Hematopoietic multipotent progenitor cell treated with erythropoietin and hydrocortisone succinate and interleukin-3 and kit ligand, for 15 days (in vitro differentiated cells): ENCODE measurements at places on chromosomes 11 and 22.

DNA sequence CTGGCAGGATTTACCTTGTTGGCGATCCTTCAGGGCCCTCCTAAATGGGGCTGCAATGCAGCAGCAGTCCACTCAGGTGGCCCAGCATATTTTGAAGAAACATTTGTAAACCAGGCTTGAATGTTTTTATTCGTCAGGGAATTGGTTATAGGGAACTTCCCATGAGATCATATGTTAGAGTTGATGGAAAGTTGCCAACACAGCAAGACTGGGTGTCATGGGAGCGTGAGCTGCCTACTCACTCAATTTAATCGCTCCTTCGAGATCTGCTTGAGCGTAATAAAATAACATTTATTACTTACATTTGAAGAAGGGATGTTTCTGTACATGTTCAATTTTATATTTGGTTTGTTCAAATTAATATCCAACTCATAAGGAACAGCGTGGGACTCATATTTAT is 19.4 kb downstream of the OR2AT4 start:
- no peak for DNase-seq

DNA sequence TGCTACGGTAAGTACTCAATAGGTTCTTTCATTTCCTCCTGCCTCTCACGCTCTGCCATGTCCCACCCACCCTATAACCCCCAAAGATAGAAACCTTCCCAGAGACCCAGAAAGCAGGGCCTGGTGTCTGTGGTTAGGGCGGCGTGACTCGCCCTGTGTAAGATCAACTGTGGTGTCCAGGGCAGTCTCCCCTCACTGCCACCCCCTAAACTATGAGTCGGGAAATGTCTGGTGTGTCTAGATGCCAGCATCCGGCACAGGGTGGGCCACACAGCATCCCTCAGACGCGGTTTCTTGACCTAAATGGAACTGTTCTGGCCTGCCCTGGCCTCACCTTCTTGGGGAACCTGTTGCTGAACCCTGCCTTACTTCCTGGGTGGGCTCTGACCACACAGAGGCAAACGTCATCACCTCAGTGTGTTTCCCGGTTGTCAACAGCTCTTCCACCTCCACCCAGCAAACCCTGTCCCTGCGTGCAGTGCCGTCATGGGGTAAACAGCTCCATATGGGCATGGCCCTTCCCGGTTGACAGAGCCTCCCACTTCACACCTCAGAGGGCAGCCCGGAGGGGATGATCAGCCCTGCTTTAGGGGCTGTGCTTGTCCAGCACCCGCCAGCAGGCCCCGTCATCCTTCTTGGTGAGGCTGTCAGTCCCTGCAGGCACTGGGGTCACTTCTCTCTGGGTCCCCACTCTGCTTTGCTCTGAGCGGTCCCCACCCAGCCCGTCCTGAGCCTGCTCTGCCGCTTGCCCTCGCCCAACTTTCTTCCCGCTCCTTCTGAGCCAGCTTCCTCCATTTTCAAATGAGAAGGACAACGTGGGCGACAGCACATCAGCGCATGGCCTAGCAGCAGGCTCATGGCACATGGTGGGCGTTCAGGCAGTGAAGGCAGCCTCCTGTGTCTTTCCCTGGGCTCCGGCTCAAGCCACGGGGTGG is 6.0 kb downstream of the WNT11 start:
- DNase-seq: no peak

DNA sequence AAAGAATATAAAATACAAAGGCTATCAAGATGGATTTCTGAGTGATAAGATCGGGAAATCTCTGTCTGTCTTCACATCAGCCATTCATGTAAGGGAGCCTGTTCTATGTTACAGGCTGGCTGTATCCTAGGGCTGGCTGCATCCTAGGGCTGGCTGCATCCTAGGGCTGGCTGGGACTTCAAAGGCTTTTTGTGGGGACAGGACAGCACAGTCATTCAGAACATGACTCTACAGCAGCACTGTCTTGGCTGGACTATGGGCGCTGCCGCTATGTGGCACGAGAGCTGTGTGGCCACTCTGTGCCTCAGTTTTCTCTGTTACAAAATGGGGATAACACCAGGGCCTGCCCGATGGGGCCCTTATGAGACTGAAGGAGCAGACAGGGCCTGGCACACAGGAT is 10.2 kb downstream of the ADAMTS8 start:
- no peak for DNase-seq

GRCh38 chr11:121487191-121487590 is 34.4 kb upstream of the SORL1-AS1 start:
- no peak for DNase-seq

DNA sequence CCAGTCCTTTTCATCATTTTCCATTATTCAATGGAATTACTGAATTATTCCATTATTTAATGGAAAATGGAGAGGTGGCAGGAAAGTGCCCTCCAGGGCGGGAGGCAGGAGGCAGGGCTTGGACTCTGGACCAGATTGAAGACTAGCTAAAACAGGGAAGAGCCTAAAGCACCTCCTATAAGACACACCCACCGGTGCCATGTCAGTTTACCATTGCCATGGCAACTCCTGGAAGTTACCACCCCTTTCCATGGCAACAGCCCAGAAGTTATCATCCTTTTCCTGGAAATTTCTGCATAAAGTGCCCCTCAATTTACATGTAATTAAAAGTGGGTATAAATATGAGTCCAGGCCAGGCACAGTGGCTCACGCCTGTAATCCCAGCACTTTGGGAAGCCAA is 443.7 kb downstream of the TBC1D22A start:
- no peak for DNase-seq

GRCh38 chr11:23730307-23730998 is 766.4 kb upstream of the LUZP2 start:
- no peak for DNase-seq

GRCh38 chr11:129315781-129316579 is 59.7 kb upstream of the BARX2 start:
- no peak for DNase-seq

DNA sequence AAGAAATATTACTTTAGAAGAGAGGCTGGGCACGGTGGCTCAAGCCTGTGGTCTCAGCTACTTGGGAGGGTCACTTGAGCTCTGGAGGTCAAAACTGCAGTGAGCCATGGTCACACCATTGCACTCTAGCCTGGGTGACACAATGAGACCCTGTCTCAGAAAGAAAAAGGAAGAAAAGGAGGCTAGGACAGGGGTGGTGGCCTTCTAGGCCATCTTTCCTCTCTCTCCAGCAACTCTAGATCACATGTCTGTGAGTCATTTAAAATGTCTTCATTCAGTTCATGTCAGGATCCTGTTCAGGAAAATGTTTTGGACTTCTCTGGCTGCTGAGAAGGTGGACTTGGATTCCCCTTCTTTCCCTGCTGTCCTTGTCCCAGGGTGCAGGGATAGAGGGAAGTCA is 53.3 kb downstream of the PPFIA1 start:
- DNase-seq: no peak

DNA sequence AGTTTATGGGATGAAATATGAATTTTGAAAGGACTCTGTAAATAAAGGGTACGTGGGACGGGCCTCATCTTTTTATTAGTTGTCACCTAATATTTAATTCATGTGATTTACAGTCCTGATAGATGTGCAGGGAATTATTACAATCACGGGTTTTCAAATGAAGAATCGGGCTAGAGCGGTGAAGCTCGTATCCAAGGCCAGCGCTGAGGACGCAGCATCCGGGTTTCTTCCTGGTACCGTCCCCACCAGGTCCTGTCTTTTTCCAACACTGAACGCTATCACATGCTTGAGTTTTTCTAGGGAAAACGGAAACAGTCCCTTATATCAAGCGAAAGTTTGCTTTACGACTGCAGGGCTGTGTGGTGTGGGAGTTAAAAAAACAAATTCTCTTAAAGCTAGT is 787 bp downstream of the SMDT1 start:
- no peak for DNase-seq

DNA sequence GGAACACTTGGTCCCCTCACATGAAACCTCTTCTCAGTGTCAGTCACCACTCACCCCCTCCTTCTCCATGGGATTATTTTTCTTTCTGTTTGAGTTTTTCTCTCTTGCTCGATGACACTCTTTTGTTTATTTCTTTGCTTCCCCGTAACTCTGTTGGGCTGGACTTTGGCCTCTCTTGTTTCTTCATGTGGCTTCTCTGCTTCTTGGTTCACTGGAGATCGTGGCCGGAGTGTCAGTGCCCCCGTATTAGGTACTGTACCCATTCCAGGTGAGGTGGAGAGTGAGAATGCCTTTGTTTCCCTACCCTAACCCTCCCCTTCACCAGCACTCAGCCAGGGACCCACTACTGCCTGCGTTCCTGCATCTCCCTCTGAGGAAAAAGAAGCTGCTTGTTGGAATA is 32.5 kb downstream of the CYB5R2 start:
- DNase-seq: no peak

- no peak for DNase-seq
Observed at GRCh38 chr11:41522391-41522790, 62.9 kb upstream of the LRRC4C start.

- no peak for DNase-seq
Observed at GRCh38 chr11:39668640-39669039, 1790.8 kb downstream of the LRRC4C start.

GRCh38 chr11:26062660-26063059 is 269.3 kb upstream of the ANO3 start:
- no peak for DNase-seq

GRCh38 chr22:40965936-40966725 is 15.0 kb downstream of the RBX1 start:
- DNase-seq: peak; percentile 95

DNA sequence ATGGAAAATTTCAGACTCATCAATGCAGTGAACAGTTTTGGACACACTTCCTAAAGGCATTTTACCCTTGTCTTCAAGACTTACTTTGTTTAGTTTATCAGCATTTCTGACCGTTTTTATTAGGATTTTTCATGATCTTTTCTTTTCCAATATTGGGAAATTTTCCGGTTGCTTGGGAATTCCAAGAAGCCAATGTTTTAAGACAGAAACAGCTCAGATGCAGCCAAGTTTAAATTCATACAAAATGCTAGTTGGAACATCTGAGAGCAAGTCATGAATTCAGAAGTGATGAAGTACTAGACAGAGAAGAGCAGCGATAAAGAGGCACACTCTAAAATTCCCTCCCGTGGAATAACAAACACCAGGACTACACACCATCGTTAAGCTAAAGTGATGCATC is 68.6 kb downstream of the RAB38 start:
- no peak for DNase-seq

GRCh38 chr22:47144076-47144765 is 381.8 kb downstream of the TBC1D22A start:
- no peak for DNase-seq

DNA sequence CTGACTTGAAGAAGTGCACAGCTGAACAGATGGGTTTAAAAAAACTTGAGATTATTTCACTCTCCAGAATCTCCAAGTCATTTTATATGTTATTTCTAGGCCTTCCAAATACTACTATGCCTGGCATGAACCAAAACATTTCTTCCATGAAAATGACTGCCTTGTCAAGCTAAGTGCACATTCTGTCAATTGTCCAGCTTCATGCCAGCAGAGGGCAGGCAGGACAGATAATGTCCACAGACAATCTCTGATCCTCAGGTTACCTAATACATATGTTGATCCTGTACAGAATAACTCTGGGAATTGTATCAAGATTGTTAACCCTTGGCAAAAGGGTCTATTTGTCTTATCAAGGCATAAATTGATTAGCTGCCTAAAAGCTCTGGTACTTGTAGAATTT is 229.5 kb downstream of the AASDHPPT start:
- no peak for DNase-seq

- DNase-seq: no peak
Observed at GRCh38 chr11:88313441-88313840, 24.1 kb downstream of the CTSC start.

DNA sequence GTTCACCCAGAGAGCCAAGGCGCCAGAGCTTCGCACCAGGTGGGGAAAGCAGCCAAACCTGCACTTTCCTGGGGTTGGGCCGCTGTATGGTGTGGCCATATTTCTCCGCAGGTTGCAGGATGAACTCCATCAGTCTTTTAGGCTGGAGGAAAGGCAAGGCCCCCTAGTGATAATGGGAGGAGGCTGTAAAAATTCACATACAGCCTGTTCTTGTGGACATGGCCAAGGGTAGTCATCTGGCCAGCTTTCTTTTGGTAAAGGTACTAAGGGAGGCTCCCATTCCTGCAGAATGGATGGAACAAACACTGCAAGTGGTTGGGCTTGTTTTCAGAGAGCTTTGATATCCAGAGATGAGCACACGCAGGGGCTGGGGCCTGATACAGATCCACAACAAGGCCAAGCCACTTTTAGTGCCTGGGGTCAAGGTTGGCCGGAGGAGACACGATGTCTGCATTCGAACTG is 29.6 kb downstream of the C22orf31 start:
- DNase-seq: no peak

GRCh38 chr11:45684440-45684839 is 19.0 kb upstream of the CHST1 start:
- no peak for DNase-seq

DNA sequence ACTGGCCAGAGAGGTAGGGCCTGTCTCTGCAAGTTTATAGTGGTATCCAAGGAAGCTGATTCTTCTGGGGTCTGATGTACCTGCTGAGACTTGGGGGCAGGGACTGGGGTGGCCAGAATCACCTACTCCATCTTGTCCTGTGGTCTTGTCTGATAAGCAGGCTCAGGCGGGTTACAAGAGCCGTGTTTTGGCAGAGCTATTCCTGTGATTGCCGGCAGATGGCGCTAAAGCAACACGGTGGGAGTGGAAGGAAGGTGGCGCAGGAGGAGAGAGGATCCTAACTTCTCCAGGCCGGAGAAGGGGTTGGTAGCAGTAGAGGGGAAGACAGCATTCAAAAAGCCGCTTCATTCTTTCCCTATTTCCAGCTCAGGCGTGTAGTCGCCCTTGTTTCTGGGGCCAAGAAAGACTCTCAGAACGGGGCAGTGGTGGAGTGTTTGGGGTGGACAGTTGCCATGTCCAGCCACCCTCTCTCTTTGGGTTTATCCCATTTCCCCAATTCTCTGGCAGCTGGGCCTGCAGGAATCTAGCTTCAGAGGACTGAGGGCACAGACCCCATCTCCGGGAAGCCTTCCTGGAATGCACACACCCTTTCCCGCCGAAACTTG is 15.1 kb downstream of the CHRM1 start:
- peak; percentile 87 for DNase-seq

DNA sequence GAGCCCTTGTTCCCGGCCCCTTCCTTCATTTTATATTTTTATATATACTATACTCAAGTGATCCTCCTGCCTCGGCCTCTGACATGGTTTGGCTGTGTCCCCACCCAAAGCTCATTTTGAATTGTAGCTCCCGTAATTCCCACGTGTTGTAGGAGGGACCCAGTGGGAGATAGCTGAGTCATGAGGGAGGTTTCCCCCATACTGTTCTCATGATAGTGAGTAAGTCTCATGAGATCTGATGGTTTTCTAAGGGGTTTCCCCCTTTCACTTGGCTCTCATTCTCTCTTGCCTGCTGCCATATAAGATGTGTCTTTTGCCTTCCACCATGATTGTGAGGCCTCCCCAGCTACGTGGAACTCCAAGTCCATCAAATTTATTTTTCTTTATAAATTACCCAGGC is 7.2 kb upstream of the ZNF280A start:
- no peak for DNase-seq

- no peak for DNase-seq
Observed at GRCh38 chr11:59225017-59225416, 12.3 kb upstream of the MPEG1 start.

GRCh38 chr11:18853086-18853720 is 61.6 kb upstream of the PTPN5 start:
- DNase-seq: no peak
